ENCODE measurements at places on chromosomes 16 and 17. TPM values are rescaled to one million over a fixed set of nuclear protein-coding genes. Genes with fewer than 3 reads are reported as not detected.
A peak's percentile ranks its signal among the peaks of the same experiment; 100 is the strongest.

- DNase-seq = no peak
Measured at GRCh38 chr17:20981046-20981920, 61.5 kb downstream of the USP22 start.

DNA sequence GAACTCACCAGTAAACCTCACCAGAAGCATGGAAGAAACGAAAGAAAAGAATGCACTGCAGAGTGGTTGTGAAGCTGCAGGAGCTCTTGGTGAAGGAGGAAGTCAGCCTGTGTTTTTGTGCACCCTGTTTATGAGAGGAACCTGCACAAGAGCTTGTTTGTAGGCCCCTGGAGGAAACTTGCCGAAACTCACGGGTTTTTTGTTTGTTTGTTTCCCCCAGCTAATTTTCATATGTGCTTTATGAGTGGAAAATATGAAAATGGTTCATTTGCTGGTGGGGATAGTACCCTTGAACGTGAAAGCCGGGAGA is 222.7 kb downstream of the C16orf95 start:
- no peak for DNase-seq

EFCAB5 gene
- polyA plus RNA-seq = not detected

GRCh38 chr16:19415461-19415860 is 2.2 kb upstream of the TMC5 start:
- DNase-seq = no peak

WDR81 gene
- 8.8 TPM for polyA plus RNA-seq

GRCh38 chr17:2783310-2784030 is 12.8 kb upstream of the RAP1GAP2 start:
- DNase-seq = no peak

DNA sequence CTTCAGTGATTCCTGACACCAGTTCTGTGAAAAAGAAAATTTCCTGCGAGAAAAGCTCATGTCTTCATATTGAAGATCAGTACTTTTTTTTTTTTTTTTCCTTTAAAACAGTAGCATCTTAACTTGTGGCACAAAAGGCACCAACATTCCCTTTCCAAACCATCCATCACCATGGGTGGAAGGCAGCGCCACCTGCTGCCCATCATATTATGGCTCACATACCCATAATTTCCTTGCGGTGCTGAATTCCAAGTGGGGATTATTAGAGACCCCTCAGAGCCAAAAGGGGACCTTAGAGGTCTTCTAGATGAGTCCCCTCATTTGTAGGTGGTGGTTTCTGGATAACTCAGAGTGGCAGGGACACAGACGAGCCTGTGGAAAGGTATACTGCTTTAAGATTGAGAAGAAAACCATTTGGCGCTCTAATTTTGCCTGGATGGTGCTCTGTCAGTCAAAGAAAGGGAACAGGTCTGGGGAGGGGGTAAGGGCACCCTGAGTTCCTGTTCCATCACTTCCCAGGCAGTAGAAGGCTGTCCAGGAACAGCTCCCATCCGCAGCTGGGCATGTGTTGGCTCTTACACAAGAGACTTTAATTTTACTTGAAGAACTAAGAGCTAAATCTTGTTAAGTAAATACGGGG is 7.9 kb upstream of the SOST start:
- DNase-seq = peak; percentile 34

TP53TG3F gene
- not detected for polyA plus RNA-seq

- no peak for DNase-seq
Measured at GRCh38 chr16:51450909-51451308, 299.8 kb upstream of the SALL1 start.

DNA sequence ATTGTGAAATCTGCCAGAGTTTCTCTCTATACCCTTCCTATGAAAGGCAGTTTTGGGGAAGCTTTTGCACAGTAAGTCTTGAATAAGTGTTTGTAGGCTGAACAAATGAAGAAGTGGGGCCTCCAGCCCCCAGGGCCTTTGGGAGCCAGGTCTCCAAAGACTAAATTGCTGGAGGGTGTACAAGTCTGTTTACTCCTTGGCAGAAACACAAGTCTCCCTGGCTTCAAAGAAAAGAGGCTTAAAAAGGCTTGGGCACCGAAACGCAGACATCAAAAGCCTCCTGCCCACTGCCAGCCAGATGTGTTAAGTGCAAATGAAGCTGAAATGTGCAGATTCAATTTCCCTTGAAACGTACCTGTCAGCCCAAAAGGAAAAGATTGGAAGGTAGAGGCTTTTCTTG is 146.3 kb downstream of the TMEM132E start:
- DNase-seq = no peak

GRCh38 chr17:2018716-2019510 is 6.2 kb downstream of the RTN4RL1 start:
- DNase-seq = no peak

GRCh38 chr17:79657036-79657435 is 46.2 kb upstream of the RBFOX3 start:
- no peak for DNase-seq

DNA sequence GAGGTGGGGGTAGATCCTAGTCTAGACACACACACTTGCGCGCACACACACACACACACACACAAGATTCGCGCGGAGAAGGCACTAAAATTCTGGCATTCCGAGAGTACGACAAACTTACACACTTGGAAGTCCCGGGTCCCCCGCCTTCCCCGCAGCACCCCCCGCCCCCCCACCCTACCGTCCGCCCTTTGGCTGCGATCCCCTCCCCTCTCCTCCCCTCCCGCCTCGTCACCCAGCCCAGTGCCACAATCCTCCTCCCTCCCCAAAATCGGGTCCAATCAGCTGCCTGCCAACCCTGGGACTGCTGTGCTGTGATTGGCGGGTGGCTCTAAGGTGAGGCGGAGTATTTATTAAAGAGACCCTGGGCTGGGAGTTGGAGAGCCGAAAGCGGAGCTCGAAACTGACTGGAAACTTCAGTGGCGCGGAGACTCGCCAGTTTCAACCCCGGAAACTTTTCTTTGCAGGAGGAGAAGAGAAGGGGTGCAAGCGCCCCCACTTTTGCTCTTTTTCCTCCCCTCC is at the start of gene SOX9:
TSS of gene SOX9 (plus strand) at position 379 of the 522 bp plus-strand sequence. CDS start 372 bp downstream, outside the sequence.
- no peak for DNase-seq

- DNase-seq = no peak
Measured at GRCh38 chr16:75251280-75252048, at the start of gene BCAR1. Gene BCAR1, minus strand, starts transcription at chr16:75251624. Its CDS starts 142 bp downstream, at chr16:75251482.

DNA sequence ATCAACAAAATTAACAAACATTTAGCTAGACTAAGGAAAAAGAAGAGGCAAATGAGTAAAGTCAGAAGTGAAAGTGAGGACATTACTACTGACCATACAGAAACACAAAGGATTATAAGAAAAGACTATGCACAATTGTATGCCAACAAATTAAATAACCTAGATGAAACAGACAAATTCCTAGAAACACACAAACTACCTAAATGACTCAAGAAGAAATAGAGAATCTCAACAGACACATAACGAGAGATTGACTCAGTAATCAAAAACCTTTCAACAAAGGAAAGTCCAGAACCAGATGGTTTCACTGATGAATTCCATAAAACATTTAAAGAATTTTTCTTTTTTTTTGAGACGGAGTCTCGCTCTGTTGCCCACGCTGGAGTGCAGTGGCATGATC is 35.7 kb upstream of the MYLK3 start:
- DNase-seq = no peak

- no peak for DNase-seq
Measured at GRCh38 chr16:67129422-67129821, 19.7 kb downstream of the PHAF1 start.

DNA sequence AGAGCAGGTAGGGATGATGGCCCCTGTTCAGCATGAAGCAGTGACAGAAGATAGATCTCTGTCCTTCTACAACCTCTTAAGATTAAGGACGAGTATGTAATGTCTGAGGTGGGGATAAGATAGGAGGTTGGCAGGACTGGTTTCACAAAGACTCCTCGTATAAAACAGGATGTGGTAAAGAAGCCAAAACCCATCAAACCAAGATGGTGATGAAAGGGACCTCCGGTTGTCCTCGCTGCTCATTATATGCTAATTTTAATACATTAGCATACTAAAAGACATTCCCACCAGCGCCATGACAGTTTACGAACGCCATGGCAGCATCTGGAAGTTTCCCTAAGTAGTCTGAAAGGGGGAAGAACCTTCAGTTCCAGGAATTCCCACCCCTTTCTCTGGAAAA is 27.3 kb downstream of the MIS12 start:
- DNase-seq = no peak

- DNase-seq = no peak
Measured at GRCh38 chr16:11354733-11355574, 9.7 kb downstream of the RMI2 start.

GRCh38 chr16:69448470-69449193 is 24.2 kb downstream of the CYB5B start:
- DNase-seq = no peak

DNA sequence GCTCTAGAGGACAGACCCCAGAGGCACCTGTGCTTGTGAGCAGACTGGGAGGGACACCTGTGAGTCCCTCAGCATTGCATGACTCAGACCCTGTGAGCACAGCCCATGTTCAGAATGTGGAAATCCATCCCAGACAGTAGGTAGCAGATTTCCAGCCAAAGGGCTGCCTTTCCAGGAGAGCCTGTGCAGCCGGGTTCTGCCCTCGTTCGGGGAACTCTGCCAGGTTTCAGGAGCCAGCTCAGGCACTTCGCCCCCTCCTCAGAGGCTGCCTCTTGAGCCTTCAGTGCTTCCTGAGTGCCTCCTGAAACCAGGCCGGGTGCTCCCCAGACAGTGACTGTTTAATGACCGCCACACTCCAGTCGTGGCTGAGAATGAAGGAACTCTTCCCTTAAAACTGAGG is 23.3 kb upstream of the SDR42E2 start:
- no peak for DNase-seq

FBXL16 gene
- polyA plus RNA-seq = 0.28 TPM

CACNG3 gene
- not detected for polyA plus RNA-seq

DNA sequence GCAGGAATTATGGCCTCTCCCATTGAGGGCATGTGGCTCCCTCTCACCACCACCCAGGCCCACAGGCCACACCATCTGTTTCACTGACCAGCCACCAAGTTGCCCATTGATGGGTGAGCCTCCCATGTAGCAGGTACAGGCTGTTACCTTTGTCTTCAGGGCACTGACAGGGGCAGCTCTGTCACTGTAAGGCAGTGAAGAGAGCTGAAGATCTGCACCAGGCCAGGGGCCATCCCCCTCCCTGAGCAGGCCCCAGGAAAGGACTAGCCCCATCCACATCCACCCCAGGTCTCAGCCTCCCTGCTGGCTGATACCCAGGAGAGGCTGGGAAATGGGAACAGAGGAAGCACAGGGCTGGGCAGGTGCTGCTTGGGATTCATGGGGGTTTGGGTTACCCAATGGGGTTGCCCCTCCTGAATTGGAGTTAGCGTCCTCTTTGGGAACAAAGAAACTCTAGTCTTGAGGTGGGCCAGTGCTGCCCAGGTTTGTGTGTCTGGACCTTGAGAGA is 1691.4 kb downstream of the TP53TG3F start:
- DNase-seq = no peak

DNA sequence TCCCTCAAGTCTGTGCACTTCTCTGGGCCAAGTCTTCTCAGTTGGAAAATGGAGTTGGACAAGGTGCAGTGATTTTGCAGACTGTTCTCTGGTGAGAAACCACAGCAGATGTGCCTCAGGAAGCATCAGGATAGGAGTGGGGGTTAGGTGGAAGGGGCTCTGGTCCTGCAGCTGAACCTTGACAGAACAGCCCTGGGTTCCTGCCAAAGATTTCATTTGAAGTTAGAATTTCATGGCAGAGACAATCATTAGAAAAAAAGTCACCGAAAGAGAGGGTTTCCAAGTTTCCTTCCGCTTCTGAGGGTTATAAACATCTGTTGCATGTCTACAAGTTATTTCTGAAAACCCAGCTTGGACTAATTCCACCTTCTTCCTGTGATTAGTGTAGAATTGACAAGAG is 80.4 kb upstream of the IRX3 start:
- DNase-seq = no peak

OR4D1 gene
- not detected for polyA plus RNA-seq

DLG4 gene
- 0.39 TPM for polyA plus RNA-seq

DNA sequence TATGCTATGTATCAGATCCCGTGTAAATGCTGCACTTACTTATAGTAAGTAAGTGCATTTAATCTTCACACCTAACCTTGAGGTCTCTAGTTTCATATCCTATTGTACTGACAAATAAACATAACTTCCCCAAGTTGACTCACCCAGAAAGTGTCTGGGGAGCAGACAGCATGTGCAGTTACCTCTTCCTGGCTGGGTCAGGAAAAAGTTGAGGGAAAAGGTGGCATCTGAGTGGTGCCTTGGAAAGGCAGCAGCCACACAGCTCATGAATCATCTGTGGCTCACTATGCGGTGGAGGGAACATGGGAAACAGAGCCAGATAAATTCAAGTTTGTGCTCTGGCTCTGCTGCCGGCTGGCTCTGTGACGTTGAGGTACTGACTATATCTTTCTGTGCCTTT is 382.0 kb upstream of the DYNLRB2 start:
- no peak for DNase-seq

GRCh38 chr16:85519540-85520231 is 93.4 kb upstream of the GSE1 start:
- DNase-seq = no peak

DNA sequence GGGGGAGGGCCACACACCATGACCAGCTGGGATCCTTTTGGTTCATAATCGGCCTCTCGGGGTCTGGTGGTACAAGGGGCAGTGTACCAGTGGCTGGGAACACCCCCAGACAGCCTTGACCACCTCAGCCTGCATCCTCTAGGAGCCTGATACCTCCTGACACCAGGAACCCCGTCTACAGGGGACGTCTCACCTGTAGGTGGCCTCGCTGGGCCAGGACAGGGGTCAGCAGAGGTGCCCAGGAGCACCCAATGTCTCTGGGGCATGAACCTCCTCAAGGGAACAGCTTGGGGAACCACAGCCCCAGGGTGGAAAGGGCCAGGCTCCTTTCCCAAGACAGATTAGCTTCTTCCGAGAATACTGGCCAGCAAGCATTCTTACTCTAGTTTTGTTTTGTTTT is 2.5 kb upstream of the METRNL start:
- DNase-seq = no peak

DNA sequence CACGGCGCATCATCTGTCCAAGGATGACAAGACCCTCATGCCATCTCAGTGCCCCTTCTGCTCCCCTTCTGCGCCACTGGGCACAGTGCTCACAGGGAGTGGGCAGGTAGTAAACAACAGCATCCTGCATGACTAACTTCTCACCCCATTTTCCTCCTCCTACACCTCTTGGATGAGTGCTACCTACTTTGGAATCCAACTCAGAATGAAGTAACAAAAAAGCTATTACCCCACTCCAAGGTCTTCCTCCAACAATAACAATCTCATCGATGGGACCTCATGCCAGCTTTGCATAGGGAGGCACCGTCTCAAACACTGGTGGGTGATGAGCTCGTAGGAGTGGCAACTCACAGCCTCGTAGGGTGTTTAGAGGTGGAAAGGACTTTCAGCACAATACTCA is 98.6 kb upstream of the RCVRN start:
- DNase-seq = no peak

HOXB7 gene
- polyA plus RNA-seq = not detected

KRTAP17-1 gene
- polyA plus RNA-seq = not detected

- no peak for DNase-seq
Measured at GRCh38 chr16:71675380-71675779, 49.1 kb downstream of the PHLPP2 start.

- DNase-seq = no peak
Measured at GRCh38 chr17:59487161-59487873, 78.1 kb upstream of the DHX40 start.

DNA sequence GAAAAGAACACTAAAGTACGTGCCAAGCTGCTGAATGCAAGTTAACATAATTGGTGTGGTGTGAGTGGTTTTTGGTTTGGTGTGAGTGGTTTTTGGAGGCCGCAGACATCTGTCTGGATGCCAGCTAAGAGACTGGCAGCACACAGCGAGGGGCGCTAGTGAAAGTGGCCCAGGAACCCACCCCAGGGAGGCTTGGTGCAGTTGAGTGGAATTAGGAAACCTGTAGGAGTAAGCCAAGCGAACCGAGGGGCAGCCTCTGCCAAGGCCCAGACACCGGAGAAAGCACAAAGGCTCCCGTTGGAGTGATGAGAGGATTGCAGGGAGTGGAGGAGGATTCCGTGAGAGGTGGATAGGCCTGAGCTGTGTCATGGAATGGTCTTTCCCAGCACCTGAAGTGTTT is 24.6 kb upstream of the SLC5A11 start:
- DNase-seq = no peak
